Progenitor cell of endocrine pancreas (in vitro differentiated cells): ENCODE measurements at places on chromosomes 2 and 18. TPM values are rescaled to one million over a fixed set of nuclear protein-coding genes. Genes with fewer than 3 reads are reported as not detected.
A peak's percentile ranks its signal among the peaks of the same experiment; 100 is the strongest.

DNA sequence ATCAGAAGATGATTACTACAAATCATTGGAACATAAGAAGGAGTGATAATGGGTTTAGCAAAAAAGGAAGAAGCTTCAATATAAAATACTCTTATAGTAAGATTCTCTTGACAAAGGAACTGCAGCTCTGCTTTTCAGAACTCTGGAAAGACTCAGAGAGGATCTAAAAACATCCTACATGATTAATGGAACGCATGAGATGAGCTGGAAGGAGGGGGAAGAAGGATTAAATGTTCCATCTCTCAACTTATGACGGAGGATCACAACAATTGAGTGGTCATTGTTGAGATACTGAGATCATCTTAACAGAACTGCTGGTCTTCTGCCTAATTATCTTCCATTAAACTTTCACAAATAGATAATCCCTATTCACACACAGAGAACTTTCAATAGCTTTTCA, 267.5 kb upstream of the SLC8A1 start:
- H3K4me3 ChIP-seq, result no peak overlapping the region
- no peaks in the 10 kb centered on the region for H3K36me3 ChIP-seq
- H3K27me3 ChIP-seq, result no peaks in the 10 kb centered on the region
- no peak for DNase-seq
- no peaks in the 10 kb centered on the region for H3K4me1 ChIP-seq
- no peak overlapping the region for H3K27ac ChIP-seq

PTRHD1 gene
- 21.3 and 26.2 TPM in 2 replicates for total RNA-seq

DNA sequence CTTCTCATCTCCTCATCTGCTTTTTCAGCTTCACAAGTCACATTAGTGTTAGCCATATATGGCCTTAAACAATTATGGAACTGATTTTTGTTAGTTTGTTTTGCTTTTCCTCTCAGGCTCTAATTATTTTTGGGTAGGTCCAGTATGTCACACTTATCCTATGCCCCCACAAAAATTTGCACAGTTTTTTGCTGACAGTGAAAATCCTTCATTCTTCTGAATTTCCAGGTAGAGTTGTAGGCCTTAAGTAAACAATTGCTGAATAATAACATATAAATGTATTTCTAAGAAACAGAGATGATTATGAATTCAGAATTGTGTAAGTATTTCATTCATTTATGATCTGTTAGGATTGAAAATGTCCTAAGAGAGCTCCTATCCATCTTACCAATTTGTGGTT, 8.6 kb upstream of the SERPINB10 start:
- no peak for DNase-seq
- H3K27me3 ChIP-seq, result peaks cover 12% of the 10 kb centered on the region
- H3K36me3 ChIP-seq, result no peaks in the 10 kb centered on the region
- no peak overlapping the region for H3K4me3 ChIP-seq
- no peak overlapping the region for H3K27ac ChIP-seq

DNA sequence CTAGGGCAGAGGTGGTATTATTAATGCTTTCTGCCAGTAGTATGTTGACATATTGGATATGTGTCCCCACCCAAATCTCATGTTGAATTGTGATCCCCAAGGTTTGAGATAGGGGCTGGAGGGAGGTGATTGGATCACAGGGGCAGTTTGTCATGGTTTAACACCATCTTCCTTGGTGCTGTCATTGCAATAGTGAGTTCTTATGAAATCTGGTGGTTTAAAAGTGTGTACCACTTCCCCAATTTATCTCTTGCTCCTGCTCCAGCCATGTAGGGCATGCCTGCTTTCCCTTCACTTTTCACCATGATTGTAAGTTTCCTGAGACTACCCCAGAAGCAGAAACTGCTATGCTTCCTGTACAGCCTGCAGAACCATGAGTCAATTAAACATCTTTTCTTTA, 47.1 kb upstream of the THSD7B start:
- DNase-seq, result no peak
- H3K4me3 ChIP-seq, result no peak overlapping the region
- H3K36me3 ChIP-seq, result no peaks in the 10 kb centered on the region
- no peaks in the 10 kb centered on the region for H3K4me1 ChIP-seq
- H3K27me3 ChIP-seq, result no peaks in the 10 kb centered on the region
- H3K27ac ChIP-seq, result no peak overlapping the region

GRHL1 gene
- total RNA-seq, result 13.4 and 14.4 TPM in 2 replicates

C2orf80 gene
- not detected in 2 replicates for total RNA-seq

DNA sequence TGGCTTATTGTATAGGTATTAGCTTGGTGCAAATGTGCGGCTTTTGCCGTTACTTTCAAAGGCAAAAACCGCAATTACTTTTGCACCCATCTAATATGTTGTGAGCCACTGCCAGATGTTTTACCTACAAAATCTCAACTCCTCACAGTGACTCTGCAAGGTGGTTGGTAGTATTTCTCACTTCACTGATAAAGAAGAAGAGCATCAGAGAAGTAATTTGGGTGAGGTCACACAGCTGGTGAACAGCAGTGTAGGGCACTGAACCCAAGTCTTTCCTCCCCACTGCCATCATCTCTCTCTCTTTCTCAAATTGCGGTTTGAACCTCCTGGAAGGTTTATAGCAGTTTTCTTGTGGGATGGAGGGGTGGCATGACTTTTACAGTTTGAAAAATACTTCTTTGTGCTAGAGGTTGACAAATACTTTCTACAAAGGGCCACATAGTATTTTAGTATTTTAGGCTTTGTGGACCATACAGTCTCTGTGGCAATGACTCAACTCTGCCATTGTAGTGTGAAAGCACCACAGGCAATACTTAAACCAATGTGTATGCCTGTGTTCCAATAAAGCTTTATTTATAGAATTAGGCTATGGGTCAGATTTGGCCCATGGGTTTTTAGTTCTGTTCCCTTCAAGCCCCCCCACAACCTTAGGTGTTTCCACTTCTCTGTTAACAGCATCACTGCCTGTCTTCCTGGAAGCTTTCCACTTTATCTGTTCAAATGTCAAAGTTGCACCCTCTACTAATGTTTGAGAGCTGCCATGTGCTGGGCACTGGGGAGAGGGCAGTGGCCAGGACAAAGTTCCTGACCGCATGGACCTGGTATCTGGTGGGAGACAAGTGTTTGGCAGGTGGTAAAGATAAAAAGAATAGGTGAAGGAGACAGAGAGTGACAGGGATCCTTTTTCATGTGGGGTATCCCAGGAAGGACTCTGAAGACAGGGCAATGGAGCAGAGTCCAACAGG, 30.1 kb downstream of the FHOD3 start:
- H3K4me1 ChIP-seq, result no peaks in the 10 kb centered on the region
- no peaks in the 10 kb centered on the region for H3K36me3 ChIP-seq
- no peak for DNase-seq
- no peak overlapping the region for H3K4me3 ChIP-seq
- H3K27me3 ChIP-seq, result peaks cover 10% of the 10 kb centered on the region

DNA sequence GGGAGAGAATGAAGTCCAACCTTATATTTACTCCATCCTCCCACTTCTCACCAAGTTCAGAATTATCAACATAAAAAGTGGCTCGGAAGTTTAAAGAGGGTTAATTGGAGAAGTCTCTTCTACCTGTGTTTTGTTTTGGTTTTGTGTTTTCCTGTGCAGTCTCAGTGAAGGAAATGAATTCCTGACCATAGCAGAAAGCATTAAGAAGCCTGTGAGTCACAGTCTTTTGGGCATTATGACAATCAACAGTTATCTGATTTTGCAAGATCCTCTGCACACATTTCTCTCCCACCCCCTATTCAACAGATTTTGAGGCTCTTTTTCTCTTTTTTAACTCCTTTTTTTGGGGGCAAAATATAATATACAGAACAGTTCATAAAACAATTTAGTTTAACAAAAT, 8.6 kb upstream of the RPL37A start:
- no peaks in the 10 kb centered on the region for H3K27me3 ChIP-seq
- no peaks in the 10 kb centered on the region for H3K36me3 ChIP-seq
- peaks cover 6% of the 10 kb centered on the region for H3K4me1 ChIP-seq
- DNase-seq, result no peak
- H3K4me3 ChIP-seq, result no peak overlapping the region

CYP27A1 gene
- 15.1 and 16.4 TPM in 2 replicates for total RNA-seq

MAPRE2 gene
- total RNA-seq, result 47.9 and 51.8 TPM in 2 replicates

- H3K27me3 ChIP-seq, result peaks cover 4% of the 10 kb centered on the region
- no peak for DNase-seq
- no peak overlapping the region for H3K27ac ChIP-seq
- H3K4me3 ChIP-seq, result no peak overlapping the region
- no peaks in the 10 kb centered on the region for H3K36me3 ChIP-seq
- H3K4me1 ChIP-seq, result no peaks in the 10 kb centered on the region
Observed at GRCh38 chr2:229104974-229105387, 166.1 kb downstream of the PID1 start.

- DNase-seq, result no peak
- peaks cover 60% of the 10 kb centered on the region for H3K4me1 ChIP-seq
- H3K4me3 ChIP-seq, result no peak overlapping the region
Observed at GRCh38 chr2:8495189-8495989, 186.5 kb upstream of the ID2 start.

GRCh38 chr2:181677912-181678586, 2.3 kb downstream of the NEUROD1 start:
- peak; percentile 88 for DNase-seq
- H3K27ac ChIP-seq, result peak overlapping the region; percentile 82
- no peaks in the 10 kb centered on the region for H3K4me1 ChIP-seq
- H3K36me3 ChIP-seq, result peaks cover 1% of the 10 kb centered on the region

- DNase-seq, result no peak
- peaks cover 17% of the 10 kb centered on the region for H3K36me3 ChIP-seq
- H3K4me3 ChIP-seq, result no peak overlapping the region
- peaks cover 4% of the 10 kb centered on the region for H3K4me1 ChIP-seq
- no peaks in the 10 kb centered on the region for H3K27me3 ChIP-seq
Observed at GRCh38 chr2:62724886-62725711, 19.6 kb downstream of the EHBP1 start.

CHRNA1 gene
- not detected in 2 replicates for total RNA-seq

TDRD15 gene
- 0.04 TPM in 1 of 2 replicates, not detected in the other for total RNA-seq

ASB1 gene
- total RNA-seq, result 42.3 and 46.8 TPM in 2 replicates

SEMA4F gene
- 11.5 and 13.4 TPM in 2 replicates for total RNA-seq

GALNT3 gene
- total RNA-seq, result 18.4 and 20.2 TPM in 2 replicates
